T47D (cell line): ENCODE measurements at places on chromosomes 3 and 15.

GRCh38 chr15:46312133-46312740 lies 677.4 kb downstream of the SQOR start:
- DNase-seq: peak; percentile 84

DNA sequence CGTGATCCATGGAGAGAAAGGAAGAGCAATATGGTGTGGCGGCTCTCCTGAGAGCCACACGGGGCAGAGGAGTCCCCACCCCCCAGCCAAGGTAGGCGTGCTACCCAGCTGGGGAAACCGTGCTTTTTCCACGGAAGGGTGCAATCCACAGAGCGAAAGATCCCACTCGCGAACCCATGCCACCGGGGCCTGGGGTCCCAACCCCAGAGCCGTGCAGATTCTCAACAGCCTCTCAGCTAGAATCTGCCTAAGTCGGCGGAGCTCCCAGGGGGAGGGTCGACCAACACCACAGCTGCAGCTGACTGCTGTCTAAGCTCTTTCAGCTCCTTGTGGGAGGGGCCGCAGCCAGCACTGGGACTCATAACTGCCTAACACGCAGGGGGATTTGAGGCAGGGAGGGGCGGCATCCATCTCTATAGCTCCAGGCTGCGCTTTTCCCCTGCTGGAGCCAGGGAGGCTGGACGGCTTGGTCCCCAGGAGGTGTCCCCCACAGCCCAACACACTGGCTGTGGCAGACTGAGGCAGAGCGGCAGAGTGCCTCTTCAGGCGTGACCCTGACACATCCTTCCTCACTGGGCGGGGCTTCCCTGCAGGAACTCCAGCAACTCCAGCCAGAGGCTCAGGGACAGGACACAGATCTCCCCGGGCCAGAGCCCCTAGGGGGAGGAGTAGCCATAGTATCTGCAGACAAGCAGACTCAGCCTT lies 107.6 kb upstream of the ZBTB20 start:
- no peak for DNase-seq

GRCh38 chr3:64443546-64444381 lies 218.5 kb upstream of the PRICKLE2 start:
- DNase-seq: no peak

GRCh38 chr3:79926522-79926921 lies 158.7 kb upstream of the ROBO1 start:
- no peak for DNase-seq

DNA sequence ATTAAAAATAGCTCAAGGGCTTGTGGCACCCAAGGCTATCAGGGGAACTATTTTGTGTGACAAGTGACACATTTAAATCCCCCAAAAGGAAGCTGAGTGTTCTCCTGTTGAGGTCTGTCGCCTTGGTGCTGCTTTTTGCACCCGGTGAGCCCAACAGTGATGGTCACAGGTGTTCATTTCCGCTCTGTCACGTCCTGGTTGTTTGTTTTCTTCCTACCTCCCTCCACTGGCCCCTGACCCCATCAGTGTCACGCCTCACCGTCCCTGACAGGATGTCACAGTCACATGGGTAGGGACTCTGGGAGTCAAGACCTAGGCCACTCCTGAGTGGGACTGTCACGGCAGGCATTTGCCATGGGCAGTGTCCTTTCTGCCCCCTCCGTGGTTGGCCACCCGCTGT lies 11.2 kb downstream of the SLCO3A1 start:
- no peak for DNase-seq

DNA sequence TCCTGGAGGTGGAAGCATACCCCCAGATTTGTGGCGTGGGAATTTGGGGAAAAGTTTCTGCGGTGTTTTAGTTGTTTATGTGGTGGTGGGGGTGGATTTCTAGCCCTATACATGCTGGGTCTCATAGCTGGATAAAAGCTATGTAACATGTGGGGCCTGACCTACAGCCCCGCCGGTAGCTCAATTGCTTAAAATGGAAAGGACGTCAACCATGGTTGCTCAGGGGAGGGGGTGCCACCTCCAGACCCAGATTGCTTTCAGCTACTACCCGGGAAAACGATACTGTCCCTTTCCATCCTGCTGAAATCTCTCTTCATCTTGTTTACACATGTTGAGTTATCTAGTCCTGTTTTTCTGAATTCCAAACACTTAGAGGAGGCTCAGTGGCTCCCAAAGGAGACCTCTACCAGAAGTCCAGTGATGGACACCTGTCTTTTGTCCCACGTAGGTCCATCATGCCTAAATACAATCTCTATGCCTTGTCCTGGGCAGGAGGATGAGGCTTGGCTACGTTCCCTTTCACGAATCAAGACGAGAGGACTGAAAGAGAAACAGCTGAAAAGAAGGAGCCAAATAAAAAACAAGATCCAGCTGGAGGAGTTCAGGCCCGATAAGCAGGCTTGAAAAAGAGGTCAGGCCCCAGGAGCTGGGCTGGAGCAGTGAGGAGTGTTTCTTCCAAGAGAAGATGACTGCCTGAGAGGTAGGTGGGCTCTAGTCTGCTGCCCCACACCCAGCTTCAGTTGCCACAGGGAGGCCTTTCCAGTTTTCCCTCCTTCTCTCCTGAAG lies 72.1 kb upstream of the TPRG1 start:
- peak; percentile 70 for DNase-seq

DNA sequence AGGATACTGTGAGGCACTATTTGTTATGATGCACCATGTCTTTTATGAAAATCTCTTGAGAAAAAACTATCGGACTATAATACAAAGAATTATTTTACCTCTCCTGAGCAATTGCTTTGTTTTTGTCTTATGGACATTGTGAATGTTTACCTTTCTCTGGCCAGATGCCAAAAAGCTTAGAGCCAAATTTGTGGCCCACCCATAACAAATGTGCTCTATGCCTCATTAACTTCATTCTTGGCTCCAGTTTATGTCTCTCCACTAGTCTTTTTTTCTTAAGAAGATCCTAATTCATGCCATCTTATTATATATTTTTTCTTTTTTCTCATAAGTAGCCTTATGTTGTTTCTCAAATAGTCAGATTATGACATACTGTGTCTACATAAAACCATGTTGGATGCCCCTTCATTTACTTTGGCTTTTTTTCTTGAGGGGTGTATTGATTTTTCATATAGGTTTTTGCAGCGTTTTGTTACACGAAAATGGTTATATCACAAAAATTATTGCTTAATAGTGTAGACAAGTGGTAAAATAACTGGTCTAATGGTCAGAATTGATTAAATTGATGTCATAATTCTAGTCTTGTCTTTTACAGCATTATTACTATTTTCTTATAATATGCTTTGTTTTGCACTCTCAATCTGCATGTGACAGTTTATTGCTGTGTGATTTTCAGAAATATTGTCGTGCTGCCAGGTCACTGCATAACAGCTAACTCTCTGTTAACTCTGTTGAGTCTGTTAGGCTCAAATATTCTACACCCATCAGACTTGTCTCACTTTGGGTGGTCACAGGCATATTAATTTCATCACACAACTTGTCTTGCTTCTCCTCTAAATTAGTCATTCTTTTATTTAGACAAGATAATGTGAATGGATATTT lies 18.2 kb downstream of the SENP8 start:
- no peak for DNase-seq
